T-helper 2 cell treated with Interferon-gamma antibody and Interleukin-4, amounts not matched to agents 5 μg/mL and 100 μg/mL, for 36 hours (primary cell): ENCODE measurements at places on chromosomes 1 and 21.

- no peak for DNase-seq
These were observed 164.2 kb downstream of the CACNA1E start for GRCh38 chr1:181647314-181648035.

DNA sequence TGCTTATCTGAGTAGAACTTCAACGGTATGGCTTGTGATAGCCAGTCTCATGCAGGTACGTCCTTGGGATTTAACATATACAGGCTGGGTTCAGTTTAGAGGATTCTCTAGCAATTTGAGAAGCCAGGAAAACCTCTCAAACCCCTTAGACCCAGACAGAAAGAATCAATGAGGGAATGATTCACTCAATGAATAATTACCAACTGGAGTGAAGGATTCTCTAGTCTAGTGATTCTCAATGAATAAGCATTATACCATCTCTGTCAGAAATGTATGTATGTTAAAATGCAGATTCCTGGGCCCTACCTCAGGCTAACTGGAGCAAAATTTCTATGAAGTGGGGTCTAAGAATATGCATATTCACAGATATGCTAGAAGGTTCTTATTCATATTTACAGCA, 54.5 kb upstream of the APP start:
- no peak for DNase-seq

DNA sequence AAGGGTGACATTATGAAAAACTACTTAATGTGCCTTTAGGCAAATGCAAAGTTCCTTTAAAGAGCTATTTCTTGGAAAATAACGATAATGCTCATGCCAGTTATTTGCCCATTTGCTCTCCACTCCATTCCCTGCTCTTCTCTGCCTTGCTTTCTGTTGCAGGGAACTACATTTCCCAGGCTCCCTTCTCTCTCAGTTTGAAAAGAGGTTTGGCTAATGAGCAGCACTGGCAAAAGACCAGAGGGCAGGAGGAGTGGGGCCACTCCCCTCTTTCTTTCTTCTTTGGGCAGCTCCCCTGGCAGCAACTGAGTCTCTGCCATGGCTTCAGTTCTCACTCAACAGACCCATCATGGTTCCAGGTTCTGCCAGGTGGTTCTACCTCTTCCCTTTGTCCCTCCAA, 130.5 kb downstream of the RWDD3 start:
- DNase-seq, result no peak

GRCh38 chr21:43684424-43684823, 25.1 kb downstream of the RRP1B start:
- DNase-seq, result no peak

DNA sequence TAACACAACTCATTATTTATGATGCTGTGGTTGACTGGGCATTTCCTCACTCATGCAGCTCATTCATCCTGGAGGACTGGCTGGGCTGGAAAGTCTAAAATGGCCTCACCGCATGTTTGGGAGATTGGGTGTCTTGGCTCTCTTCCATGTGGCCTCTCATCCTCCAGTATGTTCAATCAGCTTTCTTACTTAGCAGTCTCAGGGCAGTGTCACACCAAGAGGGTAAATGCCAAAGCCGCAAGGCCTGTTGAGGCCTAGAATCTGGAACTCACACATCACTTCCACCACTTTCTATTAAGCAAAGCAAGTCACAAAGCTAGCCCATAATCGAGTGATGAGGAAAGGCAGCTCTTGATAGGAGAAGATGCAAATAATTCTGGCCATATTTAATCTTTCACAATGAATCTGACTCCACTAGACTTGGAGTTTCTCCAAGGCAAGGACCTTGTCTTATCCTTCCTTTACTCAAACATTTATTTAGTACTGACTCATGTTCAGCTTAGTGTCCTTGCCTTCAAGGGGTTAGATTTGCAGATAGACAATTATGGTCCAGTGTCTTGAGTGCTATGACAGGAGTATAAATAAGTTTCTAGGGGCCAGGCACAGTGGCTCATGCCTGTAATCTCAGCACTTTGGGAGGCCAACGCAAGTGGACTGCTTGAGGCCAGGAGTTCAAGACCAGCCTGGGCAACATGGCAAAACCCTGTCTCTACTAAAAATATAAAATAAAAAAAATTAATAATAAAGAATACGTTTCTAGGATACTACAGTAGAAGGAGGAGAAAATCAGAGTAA, 45.1 kb downstream of the TMEM53 start:
- DNase-seq, result no peak

DNA sequence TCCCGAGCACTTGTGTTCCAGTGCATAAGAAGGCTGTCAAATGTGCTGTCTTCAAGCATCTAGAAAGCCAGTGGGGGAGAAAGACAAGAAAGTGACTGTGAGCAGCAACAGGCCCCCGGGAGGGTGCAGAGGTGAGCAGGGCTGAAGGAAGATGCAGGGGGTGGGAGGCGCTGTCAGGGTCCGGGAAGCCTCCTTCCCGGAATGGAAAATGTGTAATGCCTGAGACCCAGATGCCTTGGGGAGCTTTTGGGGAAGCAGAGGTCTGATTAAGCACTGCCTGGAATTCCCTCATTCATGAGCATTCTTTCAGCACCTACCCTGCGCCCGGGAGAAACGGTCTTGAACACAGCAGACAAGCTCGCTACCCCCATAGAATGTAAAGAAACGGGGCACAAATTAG, 1.3 kb downstream of the NPHP4 start:
- DNase-seq, result no peak

- DNase-seq, result no peak
These were observed 1410.1 kb downstream of the MRPL39 start for GRCh38 chr21:24197132-24197643.

GRCh38 chr1:12452262-12452661, 165.7 kb downstream of the DHRS3 start:
- DNase-seq, result no peak

DNA sequence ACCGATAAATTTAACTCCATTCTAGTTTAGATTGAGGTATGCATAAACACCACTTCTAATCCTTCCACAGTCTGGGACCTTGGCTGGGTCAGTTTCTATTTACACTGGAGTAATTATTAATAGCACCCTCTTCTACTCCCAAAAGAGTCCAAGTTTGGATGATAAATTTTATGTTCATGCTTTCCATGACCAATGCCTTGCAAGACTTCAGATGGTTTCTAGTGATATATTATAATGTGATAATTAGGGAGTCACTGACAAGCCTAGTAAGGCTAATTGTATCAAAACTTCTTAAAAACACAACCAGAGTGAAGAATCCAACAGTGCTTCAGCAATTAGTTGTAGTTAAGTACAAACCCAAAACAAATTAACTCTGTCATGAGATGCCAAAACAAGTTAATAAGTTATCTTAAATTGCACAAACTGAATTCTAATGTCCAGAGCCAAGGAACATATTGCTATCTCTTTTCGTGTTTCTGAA, 489.6 kb downstream of the TTLL7 start:
- no peak for DNase-seq

- no peak for DNase-seq
These were observed 115.1 kb downstream of the SLC30A10 start for GRCh38 chr1:219813294-219813693.

DNA sequence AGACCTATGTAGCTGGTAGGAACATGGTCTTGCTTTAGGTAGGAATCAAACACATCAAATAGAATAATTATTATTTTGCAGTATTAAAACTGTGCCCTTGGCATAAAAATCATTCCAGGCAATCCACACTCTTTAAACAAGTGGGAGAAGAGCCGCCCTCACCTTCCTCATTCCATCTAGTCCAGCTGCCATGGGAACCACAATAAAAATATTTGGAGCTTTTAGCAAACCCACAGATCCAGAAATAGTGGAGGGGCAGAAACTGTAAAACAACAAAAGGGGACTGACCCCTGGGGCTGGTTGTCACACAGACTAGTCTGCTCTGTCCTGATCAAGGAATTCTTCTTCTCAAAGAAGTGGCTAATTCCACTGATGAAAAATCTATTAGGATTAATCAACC, 61.6 kb downstream of the PTPRC start:
- no peak for DNase-seq

DNA sequence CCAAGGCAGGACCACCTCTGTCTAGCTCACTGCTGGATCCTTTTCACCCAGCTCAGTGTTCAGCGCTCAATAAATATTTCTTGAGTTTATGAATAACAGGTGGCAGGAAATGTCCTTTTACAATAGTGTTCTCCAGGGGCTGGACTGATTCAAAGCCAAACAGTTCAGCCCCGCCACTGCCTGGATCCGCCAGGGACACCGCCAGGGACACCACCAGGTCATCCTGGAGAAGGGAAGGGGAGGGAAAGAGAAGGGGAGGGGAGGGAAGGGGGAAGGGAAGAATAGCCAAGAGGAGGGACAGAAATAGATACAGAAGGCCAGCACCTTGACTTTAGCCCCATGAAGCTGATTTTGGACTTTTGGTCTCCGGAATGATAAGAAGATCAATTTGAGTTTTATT, 255.6 kb downstream of the GRIK3 start:
- DNase-seq, result no peak

GRCh38 chr1:28437924-28438699, 67.7 kb upstream of the RCC1 start:
- peak; percentile 12 for DNase-seq

DNA sequence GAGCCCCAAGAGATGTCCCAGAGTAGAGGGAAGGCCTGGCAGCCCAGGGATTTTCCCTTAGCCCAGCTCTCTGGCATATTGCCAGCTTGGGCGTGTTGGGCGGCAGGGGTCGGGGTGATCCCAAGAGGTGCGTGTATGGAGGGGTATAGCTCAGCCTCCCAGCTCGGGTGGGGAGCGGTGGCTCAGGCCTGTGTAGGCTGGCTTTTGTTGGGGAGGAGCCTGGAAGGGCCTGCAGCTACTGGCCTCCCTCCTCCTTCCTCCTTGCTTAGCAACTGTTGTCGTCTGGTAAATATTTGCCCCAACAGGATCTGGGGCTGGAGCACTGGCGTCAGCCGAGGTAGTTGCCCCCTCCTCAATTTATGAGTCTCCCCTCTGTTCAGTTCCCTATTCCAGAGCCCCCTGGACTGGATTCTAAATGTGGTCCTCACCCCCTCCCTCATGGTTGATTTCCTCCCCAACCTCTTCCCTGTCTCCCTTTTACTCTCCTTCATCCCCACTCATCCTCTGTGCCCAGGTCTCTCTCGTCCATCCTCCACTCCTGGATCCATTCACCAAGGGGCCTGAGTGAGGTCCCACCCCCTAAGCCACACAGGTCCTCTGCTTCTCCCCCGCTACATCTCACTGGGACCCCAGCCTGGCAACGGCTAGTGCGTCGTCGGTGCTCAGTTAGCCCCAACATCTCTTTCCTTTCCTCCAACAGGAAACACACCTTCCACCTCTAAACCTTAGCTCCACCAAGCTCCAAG, 10.3 kb upstream of the LMNA start:
- DNase-seq, result no peak

- DNase-seq, result no peak
These were observed 404.7 kb downstream of the LMO4 start for GRCh38 chr1:87733386-87733785.

- no peak for DNase-seq
These were observed 42.8 kb downstream of the GFI1 start for GRCh38 chr1:92443893-92444292.

GRCh38 chr1:165119086-165119485, 237.4 kb downstream of the LMX1A start:
- no peak for DNase-seq

GRCh38 chr1:246784621-246785493, 60.6 kb downstream of the SCCPDH start:
- no peak for DNase-seq

DNA sequence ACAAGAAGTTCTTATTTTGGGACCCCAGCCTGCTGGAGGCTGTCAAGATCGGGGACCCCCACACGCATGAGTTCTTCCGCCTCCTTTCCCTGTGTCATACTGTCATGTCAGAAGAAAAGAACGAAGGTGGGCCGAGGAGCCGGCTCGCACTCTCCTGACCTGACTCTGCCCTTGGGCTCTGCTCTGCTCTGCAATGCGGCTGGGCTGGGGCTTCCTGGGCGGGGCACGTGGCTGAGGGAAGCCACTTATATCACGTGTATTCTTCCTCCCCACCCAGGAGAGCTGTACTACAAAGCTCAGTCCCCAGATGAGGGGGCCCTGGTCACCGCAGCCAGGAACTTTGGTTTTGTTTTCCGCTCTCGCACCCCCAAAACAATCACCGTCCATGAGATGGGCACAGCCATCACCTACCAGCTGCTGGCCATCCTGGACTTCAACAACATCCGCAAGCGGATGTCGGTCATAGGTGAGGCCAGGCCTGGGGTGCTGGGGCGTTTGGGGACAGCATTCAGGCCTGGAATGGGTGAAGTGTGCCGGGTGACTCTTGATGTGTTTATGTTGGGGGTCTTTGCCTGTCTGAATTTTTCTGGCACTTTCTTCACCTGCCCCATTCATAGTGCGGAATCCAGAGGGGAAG, 17.6 kb downstream of the ATP8B2 start:
- DNase-seq, result no peak

DNA sequence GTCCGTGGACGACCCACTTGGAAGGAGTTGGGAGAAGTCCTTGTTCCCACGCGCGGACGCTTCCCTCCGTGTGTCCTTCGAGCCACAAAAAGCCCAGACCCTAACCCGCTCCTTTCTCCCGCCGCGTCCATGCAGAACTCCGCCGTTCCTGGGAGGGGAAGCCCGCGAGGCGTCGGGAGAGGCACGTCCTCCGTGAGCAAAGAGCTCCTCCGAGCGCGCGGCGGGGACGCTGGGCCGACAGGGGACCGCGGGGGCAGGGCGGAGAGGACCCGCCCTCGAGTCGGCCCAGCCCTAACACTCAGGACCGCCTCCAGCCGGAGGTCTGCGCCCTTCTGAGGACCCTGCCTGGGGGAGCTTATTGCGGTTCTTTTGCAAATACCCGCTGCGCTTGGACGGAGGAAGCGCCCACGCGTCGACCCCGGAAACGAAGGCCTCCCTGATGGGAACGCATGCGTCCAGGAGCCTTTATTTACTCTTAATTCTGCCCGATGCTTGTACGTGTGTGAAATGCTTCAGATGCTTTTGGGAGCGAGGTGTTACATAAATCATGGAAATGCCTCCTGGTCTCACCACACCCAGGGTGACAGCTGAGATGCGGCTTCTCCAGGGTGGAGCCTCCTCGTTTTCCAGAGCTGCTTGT, 32.4 kb downstream of the PRMT2 start:
- no peak for DNase-seq

- DNase-seq, result no peak
These were observed 1065.6 kb downstream of the PLA2G4A start for GRCh38 chr1:187894349-187894748.
